ENCODE measurements at places on chromosomes 4 and X.

DNA sequence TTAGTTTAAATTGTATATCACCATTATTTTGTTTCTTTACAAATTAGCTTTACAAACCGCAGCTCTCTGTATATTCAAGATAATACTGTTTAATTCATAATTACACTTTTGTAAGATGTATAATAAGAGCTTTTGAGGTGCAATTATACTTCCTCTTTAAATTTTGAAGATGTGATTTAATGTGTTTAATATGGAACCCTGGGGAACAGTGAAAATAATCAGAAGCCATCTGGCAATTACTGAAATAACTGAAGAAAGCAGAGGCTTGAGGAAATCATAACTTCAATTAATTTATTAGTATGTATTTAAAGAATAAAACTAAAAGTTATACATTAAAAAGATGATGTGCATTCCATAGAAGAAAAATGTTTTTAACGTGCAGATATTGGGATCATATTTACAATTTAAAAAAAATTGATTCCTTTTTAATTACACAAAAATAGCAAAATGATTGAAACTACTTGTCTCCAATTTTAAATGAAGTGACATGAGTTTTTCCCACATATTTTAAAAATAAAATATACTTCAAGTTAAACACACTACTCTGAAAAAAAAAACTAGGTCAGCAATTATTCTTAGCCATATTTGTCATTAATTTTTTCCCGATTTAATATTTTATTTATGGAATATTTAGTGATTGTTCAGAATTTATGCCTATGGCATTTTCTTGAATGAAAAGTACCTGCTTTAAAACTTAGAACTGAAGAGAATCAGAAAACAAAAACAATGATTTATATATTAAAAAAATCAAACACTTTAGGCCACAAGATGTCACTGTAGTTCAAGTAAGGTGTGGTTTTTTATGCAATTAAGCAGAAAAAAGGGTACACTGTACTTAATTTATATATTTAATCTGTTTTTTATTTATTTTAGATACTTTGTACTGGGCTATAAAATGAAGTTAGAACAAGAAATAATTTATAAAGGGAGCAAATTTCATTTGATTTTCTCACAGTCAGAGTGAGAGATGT, 942.7 kb upstream of the NDST4 start:
- no peak for DNase-seq

GRCh38 chr4:43394976-43395375, 502.5 kb downstream of the GRXCR1 start:
- DNase-seq = no peak

- no peak for DNase-seq
Measured at GRCh38 chrX:26160301-26160700, at the start of gene MAGEB6B. Gene MAGEB6B, plus strand, starts transcription at chrX:26160601. Its CDS starts 0 bp downstream, at chrX:26160601.

- no peak for DNase-seq
Measured at GRCh38 chr4:156000491-156000890, 46.8 kb upstream of the CTSO start.

DNA sequence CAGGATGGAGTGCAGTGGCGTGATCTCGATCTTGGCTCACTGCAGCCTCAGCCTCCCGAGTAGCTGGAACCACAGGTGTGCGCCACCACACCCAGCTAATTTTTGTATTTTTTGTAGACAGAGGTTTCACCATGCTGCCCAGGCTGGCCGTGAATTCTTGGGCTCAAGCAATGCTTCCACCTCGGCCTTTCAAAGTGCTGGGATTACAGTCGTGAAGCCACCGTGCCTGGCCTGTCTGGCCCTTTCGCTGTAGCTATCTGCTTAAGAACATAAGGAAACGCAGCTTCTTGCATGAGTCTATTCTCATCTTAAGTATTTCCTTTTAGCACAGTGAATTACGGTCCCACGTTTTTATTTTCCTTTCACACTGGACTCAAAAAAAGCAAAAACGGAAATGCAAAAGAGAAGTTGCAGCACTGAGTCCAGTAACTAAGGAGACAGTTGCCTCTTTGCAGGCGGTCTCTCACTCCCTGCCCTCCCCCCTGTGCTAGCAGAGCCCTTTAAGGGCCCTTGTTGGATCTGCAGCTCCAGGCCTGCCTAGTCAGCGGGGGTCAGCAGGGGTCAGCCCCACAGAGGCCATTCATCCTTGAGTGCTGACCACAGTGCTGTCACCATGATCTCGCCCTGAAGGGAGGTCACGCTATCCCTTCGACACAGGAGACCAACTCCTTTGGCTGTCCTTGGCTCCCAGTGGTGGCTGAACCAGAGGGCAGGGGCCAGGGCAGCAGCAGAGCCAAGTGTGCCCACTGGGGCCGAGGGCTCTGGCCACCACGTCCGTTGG, 21.8 kb upstream of the TBC1D14 start:
- no peak for DNase-seq

GRCh38 chr4:126202226-126202625, 887.5 kb downstream of the FAT4 start:
- DNase-seq = no peak

GRCh38 chrX:68699960-68700746, 52.7 kb downstream of the STARD8 start:
- no peak for DNase-seq

DNA sequence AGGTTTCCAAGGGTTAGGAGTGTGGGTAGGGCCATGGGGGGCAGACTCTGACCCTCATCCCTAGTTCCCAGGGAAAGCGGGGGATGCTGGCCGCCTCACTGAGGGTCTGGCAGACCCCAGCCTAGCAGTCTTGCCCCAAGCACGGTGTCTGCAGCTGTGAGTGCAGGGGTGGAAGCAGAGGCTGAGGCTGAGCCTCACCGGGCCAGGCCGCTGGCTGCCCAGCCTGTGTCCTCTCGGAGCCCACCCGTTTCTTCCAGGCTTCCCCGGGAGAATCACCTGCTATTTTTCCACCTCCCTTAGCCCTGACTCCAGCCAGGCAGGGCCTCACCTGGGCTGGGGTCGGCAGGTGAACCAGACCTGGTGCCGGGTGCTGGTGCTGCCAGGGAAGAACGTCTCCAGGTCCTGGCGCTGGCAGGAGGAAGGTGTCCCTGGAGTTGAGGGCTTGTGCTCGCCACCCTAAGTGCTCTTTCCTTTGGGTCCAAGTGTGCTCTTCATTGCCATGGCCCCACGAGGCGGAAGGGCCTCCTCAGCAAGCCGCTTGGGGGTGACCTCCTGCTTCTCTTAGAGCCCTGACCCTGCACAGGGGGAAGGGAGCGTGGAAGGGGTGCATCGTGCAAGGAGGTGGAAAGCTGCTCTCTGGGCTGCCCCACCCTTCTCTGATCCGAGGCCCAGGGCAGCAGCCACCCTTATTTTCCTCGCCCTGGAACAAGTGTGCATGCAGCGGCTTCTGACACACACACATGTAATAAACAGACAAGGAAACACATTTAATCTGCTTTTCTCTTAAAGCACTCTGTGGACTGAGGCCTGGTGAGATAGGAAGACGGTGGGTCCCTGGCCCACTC, 112.7 kb downstream of the FAM53A start:
- DNase-seq = no peak

GRCh38 chr4:3074846-3075651, 568 bp downstream of the HTT start:
- DNase-seq = peak; percentile 33

DNA sequence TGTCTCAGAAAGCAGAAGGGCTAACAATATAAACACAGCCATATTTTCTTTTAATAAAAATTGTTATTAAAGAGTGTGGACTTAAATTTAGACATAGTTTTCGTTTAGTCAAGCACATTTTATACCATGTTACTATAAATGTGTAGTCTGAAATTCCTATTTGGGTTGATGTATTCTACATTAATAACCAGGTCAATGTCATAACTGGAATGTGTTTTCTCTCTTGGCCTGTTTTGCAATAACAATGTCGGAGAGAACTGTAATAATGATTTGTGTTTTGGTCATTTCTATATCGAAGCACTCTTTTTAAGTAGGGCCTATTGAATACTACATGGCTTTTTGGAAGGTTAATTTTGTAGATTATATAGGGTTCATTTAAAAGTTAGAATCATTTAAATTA, 5.5 kb downstream of the USO1 start:
- DNase-seq = no peak

DNA sequence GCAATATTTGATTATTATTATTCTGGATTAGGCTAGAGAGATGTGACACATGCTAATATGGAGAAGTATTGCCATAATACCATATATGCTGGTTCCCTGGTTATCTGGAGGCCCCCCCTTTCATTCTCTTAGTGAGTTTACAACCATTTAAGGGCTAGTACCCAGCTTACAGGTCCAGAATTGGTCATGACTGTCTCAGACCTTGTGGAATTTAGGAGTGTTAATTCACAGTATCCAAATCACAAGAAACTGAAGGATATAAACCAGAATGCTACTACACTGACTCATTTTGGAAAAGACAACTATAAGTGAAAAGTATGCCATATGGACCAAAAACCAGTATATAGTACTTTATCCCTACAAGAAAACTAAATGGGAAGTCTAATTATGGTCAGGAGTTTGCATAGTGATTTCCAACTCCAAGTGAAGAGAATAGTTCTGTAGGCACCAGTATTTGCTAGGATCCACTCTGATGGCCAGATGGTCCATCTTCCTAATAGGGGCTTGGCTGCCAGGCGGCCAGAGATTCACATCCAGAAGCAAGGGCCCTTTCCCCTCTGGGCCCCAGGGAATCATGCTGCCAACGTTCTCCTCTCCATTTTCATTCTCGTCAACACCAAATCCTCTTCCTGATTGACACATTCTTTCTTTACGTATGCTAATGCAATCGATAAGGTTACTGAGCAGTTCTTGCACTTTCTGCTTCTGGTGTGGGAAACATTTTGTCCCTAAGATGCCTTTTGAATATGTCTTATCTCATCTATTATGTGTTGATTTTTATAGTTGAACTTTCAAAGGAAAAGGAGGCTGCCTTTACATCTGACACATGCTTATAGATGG, 123.6 kb downstream of the SHROOM3 start:
- no peak for DNase-seq

DNA sequence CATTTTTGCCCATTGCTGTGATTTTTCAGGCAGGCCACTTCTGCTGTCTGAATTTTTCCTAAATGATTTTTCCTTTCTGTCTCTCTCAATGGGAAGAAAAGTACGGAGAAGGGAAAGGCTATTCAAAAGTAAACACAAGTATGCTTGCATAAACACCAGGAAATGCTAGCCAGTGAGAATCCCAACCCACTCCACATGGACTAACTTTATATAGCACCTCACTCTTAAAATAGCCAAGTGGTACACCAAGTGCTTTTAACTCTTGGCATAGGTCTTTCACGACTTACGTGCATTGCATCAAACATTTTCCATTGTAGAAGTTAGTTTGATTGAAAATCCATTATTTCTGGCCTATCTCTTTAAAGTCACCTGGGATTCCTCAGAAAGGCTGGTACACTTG, 178.9 kb upstream of the SPANXN1 start:
- DNase-seq = no peak

- no peak for DNase-seq
Measured at GRCh38 chrX:130418066-130418465, 16.3 kb downstream of the RBMX2 start.

DNA sequence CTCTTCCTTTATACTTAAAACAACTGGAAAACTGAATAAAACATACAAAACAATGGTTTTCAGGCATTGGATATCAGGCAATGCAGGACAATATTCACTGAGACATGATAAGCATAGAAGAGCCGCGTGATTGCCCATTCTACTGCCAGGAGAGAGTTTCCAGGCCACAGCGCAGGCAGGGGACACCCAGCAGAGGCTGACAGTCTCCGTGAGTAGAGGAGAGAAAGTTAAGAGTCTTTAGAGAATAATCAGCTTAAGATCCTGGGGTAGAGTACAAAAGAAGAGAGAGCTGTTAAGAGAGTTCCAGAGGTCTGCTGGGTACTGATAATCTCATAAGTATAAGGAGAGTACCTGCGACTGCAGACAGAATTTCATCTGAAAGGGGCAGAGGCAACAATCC, 18.4 kb upstream of the FRAS1 start:
- DNase-seq = no peak

GRCh38 chr4:9143421-9144080, 26.7 kb upstream of the FAM90A26 start:
- DNase-seq = no peak

DNA sequence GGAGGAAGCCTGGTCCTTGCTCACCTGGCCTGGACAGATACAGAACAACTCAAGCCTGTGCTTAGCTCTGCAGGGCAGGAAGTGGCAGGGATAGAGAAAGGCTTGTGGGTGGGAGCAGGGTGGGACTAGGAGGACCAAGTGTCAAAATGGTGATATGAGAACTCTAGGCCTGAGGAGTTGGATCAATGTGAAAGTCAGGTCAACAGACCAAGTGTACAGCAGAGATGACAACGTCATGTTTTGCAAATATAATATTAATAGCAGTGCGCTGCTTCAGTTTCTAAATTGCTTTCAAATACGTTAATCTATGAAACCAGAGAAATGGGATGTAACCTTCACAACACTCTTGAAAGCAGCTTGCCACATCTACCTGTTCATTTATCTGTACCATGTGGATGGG, 114.2 kb upstream of the MAP3K15 start:
- DNase-seq = no peak

DNA sequence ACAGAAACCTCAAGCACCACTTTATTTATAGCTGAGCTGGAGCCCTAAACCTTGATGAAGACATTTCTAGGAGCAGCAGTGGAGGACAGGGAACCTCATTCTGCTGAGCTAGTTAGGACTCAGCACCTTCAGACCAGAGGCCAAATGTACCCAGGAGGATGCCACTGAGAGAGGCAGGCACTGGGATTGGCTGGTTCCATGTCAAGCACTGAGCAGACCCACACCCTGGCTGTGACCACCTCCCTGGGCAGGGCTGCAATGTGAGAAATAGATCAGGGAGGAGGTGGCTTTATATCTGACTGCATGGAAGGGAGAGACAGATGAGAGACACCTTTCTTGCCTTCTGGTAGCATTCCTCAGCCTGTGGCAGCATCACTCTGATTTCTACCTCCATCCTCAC, 304.6 kb downstream of the STK32B start:
- DNase-seq = no peak

- no peak for DNase-seq
Measured at GRCh38 chr4:15003891-15004738, 1.8 kb downstream of the CPEB2 start.

GRCh38 chr4:69749771-69750170, 10.6 kb downstream of the SULT1B1 start:
- DNase-seq = no peak

GRCh38 chrX:1884446-1884845, 269.6 kb downstream of the ASMT start:
- no peak for DNase-seq

DNA sequence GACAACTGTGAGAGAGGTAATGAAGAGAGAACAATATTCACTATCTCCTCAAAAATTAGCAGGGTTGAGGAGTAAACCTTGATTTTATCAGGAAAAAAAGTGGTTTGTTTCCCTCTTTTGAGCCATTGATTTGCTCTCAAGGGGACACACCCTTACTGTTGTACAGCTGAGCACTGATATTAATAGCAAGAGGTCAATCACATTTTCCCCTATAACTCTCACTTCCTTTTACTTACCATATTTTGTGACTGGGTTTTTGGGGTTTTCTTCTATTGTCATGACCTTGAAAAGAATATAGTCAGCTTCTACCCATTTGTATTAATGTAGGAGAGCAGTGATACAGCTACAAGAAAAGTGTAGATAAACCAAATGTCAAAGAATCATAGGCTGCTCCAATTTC, 70.2 kb upstream of the LONRF3 start:
- no peak for DNase-seq

Measured in skin of body (tissue), 3 donors.